Bone marrow (tissue), 2 donors: ENCODE measurements at places on chromosomes 16 and 17.

GRCh38 chr16:69847643-69848042, 85.5 kb downstream of the WWP2 start:
- DNase-seq, result no peak

DNA sequence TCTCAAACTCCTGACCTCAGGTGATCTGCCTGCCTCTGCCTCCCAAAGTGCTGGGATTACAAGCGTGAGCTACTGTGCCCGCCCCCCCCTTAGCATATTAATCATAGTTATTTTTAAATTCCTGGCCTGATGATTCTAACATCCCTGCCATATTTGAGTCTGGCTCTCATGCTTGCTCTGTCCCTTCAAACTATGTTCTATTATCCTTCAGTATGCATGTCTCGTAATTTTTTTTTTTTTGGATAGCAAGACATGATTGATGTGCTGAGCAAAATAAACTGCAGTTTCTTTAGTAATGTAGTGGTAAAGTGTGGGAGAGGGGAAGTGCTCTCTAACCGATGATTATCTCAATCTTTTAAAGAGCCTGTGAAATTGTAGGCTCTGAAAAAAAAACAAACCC, 34.3 kb upstream of the TMEM92 start:
- no peak for DNase-seq

DNA sequence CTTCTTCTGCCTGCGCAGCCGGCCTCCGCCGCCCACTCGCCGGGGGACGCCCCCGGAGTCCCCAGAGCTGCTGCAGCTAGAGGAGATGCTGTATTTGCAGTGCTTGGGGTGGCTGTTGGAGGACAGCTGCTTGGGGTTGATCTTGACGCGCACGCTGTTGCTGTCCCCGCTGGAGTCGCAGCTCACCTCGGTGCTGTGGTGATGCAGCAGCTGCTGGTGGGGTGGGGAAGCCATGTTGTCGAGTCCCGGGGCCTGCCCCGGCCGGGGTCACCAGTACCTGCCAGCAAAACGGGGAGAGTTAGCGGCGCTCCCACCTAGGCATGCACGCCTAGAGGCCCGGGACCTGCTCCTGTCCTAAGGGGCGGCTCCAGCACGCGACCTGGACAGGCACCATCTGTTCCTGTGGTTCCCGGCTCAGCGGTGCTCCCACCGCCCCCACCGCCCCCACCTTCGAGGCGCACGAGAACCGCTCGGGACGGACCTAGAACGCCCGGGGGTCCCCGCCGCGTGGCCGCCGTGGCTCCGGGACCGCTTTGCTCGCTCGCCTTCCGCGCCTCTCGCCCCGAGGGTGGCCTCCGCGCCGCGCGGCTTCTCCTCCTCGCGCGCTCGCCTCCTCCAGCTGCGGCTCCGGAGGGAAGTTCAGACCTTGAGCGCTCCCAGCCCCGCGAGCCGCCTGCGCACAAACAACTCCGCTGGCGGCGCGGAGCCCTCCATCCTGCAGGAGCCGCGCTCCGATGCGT, 863 bp downstream of the ADCY9 start:
- DNase-seq, result peak; percentile 31

GRCh38 chr16:88430524-88431446, 22.3 kb upstream of the ZFPM1 start:
- peak; percentile 48 for DNase-seq

DNA sequence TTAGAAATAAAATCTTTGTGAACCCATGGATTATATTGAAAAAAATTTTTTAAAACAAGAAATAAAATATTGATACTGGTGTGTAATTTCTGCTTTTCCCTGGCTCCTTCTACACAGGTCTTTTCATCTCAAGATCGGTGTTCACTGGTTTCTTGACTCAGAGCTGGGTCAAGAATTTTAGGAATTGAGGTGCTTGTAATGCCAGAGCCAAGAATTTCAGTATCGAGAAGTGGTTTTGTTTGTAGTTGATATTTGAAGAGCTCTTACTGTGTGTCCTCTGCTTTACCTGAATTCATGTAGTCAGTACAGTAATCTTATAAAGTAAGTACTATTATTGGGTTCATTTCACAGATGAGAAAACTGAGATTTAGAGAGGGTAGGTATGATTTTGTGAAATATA, 7.3 kb downstream of the WWP2 start:
- DNase-seq, result no peak

- no peak for DNase-seq
Measured at GRCh38 chr17:70256751-70257150, 87.4 kb downstream of the KCNJ2 start.

DNA sequence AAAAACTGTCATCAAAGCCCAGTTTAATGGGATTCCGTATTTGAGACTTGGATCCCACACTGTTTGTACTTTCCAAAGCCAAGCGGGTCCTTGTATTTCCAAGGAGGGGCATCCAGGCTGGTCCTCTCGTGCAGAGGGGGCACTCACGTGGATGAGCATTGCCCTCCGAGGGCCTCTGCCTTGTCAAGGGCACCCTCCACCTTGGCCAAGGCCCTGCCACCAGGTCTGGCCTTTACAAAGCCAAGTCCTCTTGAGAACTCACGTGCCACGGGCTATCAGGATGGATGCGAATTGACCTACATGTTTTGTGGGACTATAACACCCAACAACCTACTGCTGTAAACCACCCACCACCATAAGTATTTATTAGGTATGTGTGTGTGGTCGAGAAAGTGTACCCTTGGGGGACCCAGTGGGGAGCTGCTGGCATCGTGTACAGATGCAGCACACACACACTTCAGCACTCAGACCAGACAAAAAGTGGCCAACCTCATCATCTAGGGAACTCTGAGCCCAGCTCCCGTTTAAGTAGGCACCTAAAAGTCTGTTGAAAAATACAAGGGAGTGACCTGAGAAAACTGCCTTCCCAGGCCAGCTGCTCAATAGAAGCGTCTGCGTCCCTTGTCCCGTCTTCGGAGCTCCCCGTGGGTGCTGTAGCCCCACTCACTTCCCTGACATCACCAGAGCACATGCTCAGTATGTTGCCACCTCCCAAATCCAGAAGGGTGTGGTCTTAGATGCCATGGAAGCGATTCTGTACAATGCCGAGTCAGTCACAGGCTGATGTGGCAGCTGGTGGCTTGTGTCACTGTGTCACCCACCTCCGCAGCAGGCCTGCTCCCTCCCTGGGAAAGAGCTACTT, 12.9 kb downstream of the MAP1LC3B start:
- DNase-seq, result no peak

DNA sequence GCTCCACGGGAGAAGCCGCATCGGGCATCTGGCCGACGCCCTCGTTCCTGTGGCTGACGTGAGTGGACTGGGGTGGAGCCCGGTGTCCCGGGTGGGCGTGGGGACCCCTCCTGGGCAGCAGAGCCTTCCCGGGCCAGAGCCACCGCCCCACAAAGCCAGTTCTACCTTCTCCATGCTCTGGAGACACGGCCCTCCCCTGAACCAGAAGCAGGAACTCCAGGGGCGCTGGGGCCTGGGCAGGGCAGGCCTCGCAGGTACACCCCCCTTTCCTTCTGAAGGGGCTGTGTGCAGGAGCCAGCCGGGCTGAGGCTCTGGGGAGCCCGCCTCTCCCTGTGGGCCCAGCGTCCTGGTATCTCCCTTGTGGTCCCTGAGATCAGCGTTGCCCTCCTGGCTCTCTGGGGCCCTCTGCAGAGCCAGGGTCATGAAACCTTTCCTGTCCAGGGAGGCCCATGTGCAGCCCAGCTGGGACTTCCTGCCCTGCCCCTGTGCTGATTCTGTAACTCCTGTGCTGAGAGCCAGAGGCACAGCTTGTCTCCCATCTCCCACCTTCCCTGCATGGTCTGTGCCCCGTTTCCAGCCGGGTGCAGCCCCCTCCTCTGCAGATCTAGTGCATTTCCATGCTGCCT, 6.5 kb downstream of the PIGQ start:
- no peak for DNase-seq

GRCh38 chr16:5621826-5622225, 524.2 kb upstream of the EEF2KMT start:
- DNase-seq, result no peak

GRCh38 chr16:76943921-76944320, 247.1 kb upstream of the MON1B start:
- DNase-seq, result no peak

- DNase-seq, result no peak
Measured at GRCh38 chr17:55275894-55276804, 11.4 kb downstream of the HLF start.

DNA sequence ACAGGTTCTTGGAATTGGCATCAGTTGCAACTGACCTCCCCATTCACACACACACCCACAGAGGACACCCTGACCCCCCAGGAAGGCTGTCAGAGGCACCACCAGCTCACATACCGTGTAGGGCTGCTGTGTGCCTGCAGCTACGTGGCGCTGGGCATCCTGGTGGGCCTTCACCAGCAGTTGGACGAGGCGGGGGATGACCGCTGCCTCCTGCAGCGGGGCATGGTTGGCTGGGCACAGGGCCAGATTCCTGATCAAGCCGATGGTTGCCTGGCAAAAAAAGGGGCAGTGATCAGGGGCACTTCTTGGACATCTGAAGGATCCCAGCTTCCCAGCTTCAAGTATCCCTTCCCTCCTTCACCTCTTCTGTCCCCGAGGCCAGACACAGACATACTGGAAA, 24.2 kb upstream of the HAP1 start:
- DNase-seq, result no peak

DNA sequence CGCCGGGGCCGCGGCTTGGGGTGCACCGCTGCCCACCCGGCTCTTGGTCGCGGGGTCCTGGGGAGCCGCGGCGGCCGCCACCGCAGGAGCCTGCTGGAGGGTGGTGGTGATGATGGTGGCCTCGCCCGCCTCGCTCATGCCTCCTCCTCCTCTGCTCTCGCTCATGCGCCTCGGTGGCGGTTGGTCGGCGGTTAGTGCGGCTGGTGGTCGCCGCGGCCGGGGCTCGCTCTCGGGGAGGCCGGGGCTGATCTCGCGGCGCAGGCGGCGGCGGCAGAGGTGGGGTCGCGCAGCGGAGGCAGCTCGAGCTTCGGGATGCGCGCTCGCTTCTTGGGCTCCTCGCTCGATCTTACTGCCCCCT, 41.6 kb downstream of the AHSP start:
- DNase-seq, result no peak

DNA sequence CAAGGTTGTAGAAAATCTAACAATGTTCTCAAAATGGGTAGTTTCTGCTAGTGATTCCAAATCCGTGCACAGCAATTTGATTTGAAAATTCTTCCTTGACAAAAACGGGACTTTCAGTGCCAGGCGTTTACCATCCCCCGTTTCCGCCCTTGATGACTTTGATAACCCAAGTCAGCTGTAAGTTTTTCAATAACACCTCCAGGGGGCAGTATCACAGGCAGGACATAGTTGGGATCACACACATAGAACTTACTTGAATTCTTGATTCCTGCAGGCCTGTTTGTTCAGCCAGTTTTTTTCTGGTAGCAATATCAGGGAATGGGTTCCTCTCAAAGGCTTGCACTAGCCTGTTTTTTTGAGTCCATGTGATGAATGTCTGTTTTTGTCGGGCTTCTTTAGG, 5.6 kb downstream of the DUXB start:
- DNase-seq, result no peak

DNA sequence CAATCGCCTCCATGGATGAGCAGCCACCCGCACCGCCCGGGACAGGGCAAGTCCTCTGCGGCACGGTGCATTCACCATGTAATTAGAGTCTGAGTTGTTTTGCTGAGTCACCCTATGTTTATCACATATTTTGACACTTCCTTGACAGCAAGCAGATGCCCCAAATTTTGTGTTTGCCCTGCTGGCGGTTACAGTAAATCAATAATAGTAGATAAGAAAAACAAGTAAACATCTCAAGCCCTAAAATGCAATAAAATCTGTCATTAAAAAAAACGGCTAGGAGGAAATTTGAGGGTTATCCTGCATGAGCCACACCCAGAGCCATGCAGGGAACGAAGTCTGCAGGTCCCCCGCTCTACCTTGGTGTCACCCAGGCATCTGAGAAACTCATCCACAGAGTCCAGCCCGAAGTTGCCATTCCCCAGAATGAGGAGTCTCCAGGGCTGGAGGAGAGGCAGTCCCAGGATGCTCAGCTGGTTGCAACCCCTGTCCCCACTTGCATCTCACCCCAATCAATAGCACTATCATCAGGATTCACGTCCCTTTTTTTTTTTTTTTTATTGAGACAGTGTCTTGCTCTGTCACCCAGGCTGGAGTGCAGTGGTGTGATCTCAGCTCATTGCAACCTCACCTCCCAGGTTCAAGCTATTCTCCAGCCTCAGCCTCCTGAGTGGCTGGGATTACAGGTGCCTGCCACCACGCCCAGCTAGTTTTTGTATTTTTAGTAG, 16.5 kb upstream of the ST6GALNAC1 start:
- peak; percentile 56 for DNase-seq

- DNase-seq, result no peak
Measured at GRCh38 chr16:84284154-84284722, 10.4 kb upstream of the WFDC1 start.
